ENCODE measurements at places on chromosomes 11 and 22.
A peak's percentile ranks its signal among the peaks of the same experiment; 100 is the strongest.

DNA sequence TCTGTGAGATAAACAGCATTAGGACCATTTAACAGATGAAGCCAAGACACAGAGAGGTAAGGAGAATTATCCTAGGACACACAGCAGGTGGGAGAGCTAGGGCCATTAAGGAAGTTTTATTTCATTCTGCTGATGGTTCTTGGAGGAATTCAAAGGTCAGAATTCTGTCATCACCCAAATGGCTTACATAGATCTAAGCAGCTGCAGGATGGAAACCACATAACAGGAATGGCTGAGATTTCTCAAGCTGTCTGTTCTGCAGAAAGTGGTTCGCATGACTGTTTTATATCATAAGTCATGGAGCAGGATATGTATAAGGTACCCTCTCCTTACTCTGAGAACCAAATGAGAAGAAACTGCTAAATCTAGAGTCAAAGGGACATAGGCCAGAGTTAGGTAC lies 163.2 kb upstream of the NARS2 start:
- no peak for DNase-seq

GRCh38 chr11:12019337-12019736 lies 10.9 kb upstream of the DKK3 start:
- DNase-seq, result no peak

DNA sequence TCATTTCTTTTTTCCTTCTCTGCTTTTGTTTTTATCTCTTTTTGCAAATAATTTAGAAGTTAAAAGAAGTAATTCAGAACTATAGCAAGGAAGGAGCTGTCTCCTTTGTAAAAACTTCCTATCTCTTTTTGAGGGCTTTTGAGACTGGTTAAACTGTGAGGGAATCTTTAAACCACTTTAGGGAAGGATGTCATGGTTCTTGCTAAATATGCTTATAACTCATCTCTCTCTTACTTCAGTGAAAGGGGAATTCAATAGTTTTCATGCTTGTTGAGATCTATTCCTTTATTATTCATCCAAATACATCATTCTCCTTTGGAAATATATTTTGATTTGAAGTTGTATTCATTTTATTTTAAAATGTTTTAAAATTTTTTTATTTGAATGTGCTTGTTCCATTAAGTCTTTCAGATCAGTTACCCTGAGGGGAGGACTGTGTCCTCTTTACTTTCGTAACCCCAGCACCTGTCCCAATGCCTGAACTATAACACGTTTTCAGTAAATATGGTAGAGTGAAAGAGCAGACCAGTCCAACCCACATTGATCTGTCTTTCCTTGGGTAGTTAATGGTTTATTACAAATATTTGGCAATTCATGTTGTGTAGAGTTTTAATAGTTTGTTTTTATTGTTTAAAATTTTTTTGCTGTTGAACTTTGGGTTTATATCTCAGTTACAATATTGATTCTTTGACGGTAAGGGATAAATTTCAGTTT lies 27.5 kb downstream of the AMOTL1 start:
- DNase-seq, result no peak

- peak; percentile 43 for DNase-seq
Observed at GRCh38 chr22:47162865-47163264, 400.4 kb downstream of the TBC1D22A start.

GRCh38 chr11:132745306-132745705 lies 787.0 kb downstream of the OPCML start:
- DNase-seq, result no peak

GRCh38 chr11:11960687-11961086 lies 47.7 kb downstream of the DKK3 start:
- DNase-seq, result no peak

GRCh38 chr11:859394-860131 lies 16.9 kb downstream of the TSPAN4 start:
- DNase-seq, result peak; percentile 93

DNA sequence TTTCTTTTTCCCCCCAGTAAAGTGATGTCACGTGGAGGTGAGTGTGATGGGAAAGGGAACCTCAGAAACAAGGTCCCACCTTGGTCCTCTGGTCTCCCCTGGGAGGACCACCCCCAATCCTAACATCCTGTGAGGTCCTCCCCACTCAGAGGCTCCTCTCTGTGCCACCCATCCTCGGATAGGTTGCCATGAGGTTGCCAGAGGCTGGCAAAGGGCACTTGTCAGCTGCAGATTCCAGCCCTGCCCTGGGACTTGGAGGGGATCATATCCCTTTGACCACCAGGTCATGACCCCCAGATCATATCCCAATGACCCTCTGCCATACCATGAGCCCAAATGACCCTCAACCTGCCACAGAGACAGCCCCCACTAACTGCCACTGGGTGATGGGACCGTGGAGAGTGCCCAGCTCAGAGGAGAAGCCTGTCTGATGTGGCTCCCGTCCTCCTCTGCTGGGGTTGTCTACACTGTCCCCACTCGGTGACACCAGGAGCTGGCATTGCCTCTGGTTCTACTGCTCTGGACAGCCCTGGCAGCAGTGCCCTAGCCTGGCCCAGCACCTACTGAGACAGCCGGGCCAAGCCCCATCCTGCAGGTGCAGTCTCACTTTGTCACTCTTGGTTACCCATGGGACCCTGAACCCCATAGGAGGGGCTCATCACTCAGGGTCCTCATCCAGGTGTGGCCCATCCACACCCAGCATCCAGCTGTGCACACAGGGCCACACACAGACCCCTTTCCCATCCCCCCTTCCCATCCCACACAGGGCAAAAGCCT lies 90.2 kb upstream of the KCNQ1OT1 start:
- DNase-seq, result peak; percentile 55

GRCh38 chr11:62575156-62575555 lies 1.5 kb upstream of the EEF1G start:
- DNase-seq, result no peak

- DNase-seq, result no peak
Observed at GRCh38 chr11:65026810-65027209, 429 bp upstream of the SNX15 start.

- peak; percentile 91 for DNase-seq
Observed at GRCh38 chr11:60786811-60787567, 1.9 kb downstream of the MS4A10 start.

DNA sequence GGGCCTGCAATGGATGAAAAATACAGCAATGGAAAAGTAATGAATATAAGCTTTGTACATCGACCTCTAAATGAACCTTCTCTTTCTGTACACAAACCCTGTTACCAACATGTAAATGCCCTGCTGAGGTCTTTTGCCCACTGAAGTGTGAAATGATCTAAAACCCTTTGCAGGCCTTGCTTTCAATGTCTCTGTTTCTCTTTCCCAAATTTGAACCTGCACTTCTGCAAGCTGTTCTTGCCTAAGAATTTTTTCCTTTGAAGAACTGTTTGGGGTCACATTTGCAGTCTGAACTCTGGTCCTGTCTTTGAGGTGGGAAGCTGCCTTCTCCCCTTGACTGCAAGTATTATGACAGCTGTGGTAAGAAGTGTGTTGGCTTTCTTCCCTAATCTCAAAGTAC lies 1237.1 kb downstream of the FAM181B start:
- no peak for DNase-seq

DNA sequence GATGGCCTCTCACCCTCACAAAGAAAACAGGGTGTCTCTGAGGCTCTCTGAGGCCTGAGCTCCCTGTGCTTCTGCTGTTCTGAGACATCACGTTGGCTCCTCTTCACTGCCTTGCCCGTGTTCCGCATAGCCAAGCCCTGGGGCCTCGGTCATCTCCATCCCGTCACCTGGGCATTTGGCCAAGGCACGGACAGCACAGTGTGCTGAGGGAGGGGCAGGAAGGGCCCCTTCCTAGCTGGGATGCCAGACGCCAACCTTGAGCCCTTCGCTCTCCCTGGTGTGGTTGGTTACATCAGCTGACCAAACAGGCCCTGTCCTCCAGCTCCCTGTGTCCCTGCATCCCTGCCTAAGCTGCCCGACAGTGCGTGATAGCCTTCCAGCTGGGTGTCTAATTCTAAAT lies 25.9 kb downstream of the MOV10L1 start:
- peak; percentile 68 for DNase-seq

GRCh38 chr22:39129746-39130145 lies 22.7 kb downstream of the CBX7 start:
- DNase-seq, result peak; percentile 57

GRCh38 chr11:113345978-113346377 lies 31.6 kb downstream of the TTC12 start:
- no peak for DNase-seq

DNA sequence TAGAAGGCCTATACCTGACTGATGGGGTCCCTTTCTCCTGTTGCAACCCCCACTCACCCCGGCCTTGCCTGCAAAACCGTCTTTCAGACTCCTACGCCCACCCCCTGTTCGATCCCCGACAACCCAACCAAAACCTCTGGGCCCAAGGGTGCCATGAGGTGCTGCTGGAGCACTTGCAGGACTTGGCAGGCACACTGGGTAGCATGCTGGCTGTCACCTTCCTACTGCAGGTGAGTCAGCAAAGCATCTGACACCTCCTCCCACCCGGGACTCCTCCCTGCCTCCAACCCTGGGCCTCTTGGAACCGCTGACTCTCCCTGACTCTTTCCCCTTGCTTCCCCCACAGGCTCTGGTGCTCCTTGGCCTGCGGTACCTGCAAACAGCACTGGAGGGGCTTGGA lies 1.2 kb downstream of the ROM1 start:
- no peak for DNase-seq

DNA sequence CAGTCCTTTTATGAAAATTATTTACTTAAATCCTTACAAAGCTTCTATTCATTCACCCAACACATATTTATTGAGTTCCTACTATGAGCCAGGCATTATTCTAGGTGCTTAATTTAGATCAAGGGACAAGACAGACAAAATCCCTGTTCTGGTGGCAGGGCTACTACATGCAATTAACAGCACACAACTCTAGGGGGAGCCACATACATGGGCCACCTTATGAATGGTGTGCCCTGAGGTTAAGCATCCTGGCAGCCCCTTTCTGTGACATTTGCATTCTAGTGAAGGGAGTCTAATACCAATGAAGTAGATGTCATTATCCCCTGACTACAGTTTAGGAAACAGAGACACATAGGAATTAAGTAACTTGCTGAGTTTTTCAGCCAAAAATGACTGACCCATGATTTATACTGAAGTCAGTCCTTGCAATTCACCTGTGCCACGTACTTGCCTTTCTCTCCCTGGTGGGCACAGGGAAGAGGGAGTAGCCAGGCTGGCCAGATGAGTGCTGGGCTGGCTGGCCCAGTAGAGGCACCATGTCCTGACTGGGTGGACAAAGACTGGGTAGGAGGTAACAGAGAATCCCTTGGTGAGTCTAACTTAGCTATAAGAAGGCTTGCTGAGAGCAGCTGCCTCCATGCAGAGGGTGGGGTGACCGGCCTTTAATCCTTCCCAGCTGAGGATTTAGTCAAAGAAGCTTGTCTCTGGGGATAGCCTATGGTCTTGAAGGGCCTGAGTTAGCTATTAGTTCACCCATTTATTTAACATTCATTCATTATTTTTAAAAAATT lies 52.0 kb upstream of the ELF5 start:
- no peak for DNase-seq

DNA sequence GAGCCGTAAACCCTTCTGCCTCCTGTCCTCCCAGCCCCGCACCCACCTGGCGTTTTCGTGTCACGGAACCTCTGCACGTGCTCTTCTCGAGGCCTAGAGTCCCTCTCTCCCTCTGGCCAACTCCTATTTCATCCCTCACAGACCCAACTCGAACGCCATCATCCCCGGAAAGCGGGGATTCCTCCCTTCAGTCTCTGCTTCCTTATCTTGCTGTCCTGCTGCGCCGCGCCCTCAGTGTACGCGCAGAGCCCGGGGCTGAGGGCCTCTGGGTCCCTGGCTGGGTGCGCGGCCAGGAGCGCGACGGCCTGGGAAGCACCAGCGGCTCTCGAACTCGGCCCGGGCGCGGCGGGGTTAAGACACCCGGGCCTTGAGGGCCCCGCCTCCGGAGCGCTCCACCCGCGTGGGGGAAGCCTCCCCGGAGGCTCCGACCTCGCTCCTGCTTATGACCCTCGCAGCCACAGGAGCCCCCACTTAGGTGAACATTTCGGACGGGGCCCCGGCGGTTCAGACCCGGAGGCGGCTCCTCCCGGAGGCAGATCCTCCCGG lies 398 bp upstream of the ATG16L2 start:
- peak; percentile 92 for DNase-seq

GRCh38 chr22:26806445-26807175 lies 149.2 kb downstream of the MIAT start:
- DNase-seq, result no peak

- DNase-seq, result no peak
Observed at GRCh38 chr11:123421589-123421988, 8.5 kb upstream of the GRAMD1B start.

DNA sequence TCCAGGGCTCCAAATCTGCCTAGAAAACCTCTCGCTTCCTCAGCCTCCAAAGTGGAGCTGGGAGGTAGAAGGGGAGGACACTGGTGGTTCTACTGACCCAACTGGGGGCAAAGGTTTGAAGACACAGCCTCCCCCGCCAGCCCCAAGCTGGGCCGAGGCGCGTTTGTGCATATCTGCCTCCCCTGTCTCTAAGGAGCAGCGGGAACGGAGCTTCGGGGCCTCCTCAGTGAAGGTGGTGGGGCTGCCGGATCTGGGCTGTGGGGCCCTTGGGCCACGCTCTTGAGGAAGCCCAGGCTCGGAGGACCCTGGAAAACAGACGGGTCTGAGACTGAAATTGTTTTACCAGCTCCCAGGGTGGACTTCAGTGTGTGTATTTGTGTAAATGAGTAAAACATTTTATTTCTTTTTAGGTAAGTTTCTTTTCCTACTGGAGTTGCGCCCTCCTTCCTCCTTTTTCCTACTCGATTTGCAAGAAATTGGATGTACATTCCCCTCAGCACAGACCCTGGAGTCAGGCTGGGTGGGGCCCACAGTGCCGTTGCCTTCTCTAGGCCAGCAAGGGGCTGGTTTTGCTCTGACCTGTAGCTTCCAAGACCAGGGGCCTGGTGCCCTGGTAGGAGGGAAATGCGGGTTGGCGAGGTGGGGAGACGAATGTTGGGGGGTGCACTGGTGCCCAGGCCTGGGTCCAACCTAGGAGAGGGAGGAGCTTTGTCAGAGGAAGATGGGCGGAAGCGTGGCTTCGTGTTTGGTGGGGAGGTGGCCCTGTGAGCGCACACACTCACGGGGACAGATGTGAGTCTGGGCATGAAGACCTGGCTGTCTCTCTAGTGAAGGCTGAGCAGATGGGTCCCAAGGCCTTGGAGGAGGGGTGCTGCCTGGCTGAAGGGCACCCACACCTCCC lies 50.6 kb downstream of the ST14 start:
- DNase-seq, result peak; percentile 49

- DNase-seq, result peak; percentile 63
Observed at GRCh38 chr11:75768909-75769771, 562 bp downstream of the DGAT2 start.

DNA sequence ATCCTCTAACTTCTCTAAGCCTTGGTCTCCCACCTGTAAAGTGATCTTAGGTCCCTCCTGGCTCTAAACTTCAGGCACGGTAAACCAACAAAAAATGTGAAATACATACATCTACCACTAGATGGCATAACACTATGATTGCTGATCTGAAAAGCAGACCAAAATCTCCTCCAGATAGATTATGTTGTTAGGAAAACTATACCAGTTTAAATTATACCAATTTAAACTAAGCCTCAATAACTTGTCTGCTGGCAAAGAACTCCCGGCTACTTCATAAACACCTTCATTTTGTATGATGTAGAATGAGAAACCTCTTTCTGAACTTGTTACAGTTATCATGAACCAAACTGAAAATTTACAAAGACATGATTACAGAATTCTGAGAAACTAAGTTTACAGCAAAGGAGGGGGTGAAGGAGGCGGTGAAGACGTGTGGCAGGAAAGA lies 85.9 kb downstream of the SBF2 start:
- no peak for DNase-seq

- DNase-seq, result no peak
Observed at GRCh38 chr11:60615497-60615896, 83.9 kb upstream of the MS4A8 start.

- DNase-seq, result no peak
Observed at GRCh38 chr11:57131080-57131790, 50.5 kb upstream of the LRRC55 start.

Measured in sigmoid colon (tissue), 7 donors.